ENCODE measurements at places on chromosomes 5 and 9.

DNA sequence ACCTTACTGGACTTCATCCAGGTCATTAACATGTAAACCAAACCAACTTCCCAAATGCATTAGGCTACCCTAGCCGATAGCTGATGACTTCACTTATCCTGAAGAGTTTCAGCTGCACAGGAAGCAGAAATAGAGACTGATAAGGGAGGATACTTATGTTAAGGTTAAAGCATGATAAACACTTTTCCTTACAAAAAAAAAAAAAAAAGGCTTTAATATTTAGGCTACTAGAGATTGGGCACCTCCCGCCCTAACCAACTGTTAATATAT is 1.6 kb upstream of the MEF2C start:
- no peak for DNase-seq

DNA sequence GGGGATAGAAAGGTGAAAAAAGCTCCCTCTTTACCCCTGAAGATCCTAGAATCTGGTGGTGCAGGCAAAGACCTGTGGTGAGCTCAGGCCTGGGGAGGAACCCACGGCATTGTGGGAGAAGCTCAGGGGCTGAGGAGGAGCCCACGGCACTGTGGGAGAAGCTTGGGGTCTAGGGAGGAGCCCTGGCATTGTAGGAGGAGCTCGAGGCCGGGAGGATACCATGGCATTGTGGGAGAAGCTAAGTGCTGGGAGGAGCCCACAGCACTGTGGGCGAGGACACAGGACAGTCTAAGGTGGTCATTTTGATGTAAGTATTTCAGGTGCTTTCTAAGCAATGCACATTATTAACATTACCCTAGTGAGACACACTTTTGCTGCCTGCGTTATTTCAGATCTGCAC is 179.7 kb downstream of the HSD17B3 start:
- no peak for DNase-seq

DNA sequence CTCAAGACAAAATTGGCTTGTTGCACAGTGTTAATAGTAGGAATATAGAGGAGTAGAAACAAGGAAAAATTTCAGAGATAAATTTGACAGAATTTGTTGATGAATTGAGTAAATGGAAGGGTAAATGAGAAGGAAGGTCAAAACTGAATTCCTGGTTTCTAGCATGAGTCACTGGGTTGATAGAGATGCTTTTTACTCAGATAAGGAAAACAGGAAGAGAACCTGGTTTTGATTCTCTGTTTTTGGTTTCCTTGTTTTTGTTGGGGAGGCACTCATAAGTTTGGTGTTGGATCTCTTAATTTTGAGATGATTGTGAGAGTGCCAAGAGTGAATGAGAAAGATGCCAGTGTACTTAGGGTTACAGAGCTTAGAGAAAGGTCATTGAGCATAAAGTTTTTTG is 7.1 kb downstream of the LRRC70 start:
- DNase-seq = no peak

- DNase-seq = no peak
These were observed 25.1 kb upstream of the CARTPT start for GRCh38 chr5:71693828-71694427.

- DNase-seq = no peak
These were observed 508.1 kb downstream of the ZNF608 start for GRCh38 chr5:124238350-124238749.

GRCh38 chr5:36691226-36691625 is 84.8 kb downstream of the SLC1A3 start:
- no peak for DNase-seq

- DNase-seq = no peak
These were observed 25.6 kb downstream of the ISOC1 start for GRCh38 chr5:129120158-129120581.

DNA sequence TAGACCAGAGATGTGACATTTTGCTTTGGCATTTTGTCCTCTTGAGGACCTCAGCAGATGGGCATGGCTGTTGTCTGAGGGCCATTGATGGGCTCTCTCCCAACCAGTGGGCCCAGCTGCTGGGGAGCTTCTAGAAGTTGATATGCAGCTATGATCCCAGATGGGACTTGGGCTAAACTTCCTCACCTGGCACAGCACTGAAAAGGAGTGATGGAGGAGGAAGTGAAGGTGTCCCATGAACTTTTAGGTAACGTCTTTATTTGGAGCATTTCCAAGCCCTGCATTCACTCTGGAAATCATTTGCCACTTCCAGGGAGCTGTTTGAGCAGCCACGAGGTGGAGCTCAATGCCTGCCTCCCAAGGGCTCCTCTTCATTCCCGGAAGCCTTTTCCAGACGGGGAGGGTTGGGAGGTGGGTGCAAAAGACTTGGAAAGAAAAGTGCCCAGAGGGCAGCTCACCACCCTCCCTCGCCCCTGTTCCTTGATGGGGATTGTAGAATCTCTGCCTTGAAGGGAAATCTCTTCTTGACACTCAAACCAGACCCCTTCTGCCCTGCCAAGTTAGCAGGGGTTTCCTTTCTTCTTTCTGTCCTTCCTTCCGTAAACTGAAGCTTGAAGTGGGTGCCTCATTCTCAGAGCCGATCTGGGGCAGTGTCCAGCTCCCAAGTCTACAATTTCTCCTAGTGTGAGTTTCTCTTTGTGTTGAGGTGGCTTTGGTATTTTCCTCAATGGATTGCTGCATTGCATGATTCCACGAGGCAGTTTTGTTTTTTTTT is 18.1 kb upstream of the NEUROG1 start:
- no peak for DNase-seq

GRCh38 chr9:106445107-106445506 is 417.9 kb upstream of the ZNF462 start:
- DNase-seq = no peak

All from activated CD4-positive, alpha-beta T cell treated with anti-CD3 and anti-CD28 coated beads, Interleukin-2, Interleukin-4, amounts not matched to agents 100 ng/mL and 50 ng/mL, durations not matched to agents 16 hours and 8 hours (primary cell).